ENCODE measurements at places on chromosomes 2 and 18.

GRCh38 chr2:173590276-173590861 lies 235.7 kb downstream of the CDCA7 start:
- DNase-seq = peak; percentile 14

DNA sequence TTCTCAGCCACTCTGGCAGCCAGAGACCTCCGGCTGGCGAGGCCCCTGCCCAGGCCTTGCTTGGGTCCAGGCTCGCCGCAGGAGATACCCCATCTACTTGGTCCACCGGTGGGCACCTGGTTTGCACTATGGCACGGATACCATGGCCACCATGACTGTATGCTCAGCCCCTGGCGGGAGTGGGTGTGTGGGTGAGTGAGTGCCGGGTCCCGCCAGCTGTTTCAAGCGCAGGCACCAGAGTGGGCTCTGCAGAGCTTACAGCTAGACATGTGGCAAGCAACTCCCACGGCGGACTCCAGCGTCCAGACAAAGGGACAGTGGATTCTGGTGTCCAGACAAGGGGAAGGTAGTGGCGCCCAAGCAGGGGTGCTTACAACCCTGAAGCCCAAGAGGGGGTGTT lies 1.4 kb downstream of the ATG4B start:
- no peak for DNase-seq

DNA sequence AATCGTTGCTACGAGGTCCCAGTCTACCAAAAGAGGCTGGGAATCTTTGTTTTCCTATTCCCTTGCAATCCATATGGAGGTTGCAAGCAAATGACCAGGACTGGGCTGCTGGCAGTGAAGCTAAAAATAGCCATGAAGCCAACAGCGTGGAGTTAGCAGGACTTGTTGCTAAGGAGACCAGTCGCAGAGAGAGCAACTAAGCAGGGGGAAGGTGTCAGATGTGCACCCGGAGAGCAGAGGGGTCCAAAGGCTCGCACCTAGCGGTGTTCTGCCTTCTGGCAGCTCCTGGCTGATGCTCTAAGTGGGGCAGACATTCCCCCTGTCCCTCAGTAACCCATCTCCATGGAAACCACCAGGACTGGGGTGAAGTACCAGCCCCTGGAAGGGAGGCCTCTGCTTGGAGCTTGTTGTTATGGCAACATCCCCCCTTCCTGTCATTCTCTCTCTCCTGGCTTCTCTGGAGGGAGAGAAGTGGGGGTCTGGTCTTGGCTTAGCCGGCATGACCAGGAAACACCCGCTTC lies 84.6 kb downstream of the DNMT3A start:
- peak; percentile 61 for DNase-seq

DNA sequence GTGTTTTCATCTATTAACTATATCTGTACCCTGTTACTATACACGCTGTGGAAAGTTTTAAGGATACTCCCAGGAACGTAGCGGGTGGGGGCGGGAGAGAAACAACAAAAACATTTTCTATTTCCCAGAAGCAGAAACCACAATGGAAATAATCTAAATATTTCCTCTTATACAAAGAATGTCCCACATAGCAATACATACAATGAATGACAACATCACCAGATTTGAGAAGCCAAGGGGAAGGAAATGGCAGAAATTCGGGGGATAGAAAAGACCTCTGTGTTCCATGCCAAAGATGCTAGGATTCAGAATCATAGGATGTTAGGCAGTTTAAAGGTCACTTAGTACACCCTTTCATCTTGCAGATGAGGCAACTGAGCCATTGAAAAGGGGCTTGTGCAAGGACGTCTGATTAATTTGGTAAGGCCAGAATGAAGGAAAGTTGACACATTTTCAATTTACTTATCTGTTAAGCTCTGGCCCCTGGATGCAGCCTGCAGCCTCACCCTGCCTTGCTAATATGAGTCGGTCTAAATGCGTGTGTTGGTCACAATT lies 41.1 kb upstream of the SCYGR1 start:
- DNase-seq = no peak

- DNase-seq = no peak
Measured at GRCh38 chr2:239329284-239329971, 71.4 kb downstream of the HDAC4 start.

DNA sequence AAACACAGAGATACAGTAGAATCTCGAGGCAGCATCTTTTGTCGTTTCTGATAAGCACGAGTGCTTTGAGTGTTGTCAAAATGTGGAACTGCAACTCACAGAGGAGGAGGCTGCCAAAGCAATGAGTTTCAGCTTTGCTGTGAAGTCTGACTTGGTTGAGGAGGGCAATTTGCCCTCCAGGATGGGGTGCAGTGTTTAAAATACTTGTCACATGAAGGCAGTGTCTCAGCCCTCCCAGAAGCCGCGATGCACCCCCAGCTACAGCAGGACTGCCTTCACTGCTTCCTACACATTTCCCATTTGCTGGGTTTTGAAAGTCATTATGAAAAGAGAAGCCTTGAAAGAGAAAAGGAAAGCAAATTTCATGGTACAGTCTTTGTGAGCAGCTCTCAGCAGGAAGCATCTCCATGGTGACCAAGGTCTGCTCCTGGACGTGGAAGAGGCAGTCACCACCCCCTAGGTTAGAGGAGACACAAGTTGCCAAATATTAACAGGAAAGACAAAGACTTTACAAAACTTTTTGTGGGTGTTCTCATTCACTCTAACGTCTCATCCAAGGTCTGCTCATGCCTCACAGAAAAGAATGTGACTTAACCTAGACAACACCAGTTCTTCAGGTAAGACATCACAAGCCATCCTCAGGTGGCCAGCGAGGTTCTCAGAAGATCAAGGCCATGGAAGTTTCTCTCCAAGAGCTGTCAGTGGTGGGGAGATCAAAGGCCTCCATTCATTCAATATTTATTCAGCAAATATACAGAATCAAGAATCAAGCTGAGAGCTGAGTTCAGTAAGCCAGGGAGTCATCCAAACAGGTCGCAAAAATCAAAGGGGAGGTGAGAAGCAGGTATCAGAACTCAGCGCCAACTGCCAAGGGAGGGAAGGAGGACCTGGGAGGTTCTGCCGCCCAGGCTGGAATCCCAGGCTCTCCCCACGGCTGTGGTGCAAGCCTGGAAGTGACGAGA lies 476.0 kb downstream of the EIPR1 start:
- DNase-seq = no peak

- DNase-seq = no peak
Measured at GRCh38 chr2:70837980-70838925, 2.6 kb upstream of the CD207 start.

DNA sequence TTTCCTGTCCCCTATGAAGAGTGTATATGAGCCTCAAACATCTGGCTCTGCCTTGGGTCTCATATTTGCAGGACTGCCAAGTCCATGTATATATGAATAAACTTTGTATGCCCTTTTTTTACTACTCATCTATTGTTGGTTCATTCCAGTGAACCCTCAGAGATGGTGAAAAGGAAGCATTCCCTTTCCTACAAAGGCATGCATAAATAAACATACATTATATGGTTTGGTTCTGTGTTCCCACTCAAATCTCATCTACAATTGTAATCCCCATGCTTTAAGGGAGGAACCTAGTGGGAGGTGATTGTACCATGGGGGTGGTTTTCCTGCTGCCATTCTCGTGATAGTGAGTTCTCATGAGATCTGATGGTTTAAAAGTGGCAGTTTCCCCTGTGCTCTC lies 534.2 kb downstream of the SPAG16 start:
- no peak for DNase-seq

DNA sequence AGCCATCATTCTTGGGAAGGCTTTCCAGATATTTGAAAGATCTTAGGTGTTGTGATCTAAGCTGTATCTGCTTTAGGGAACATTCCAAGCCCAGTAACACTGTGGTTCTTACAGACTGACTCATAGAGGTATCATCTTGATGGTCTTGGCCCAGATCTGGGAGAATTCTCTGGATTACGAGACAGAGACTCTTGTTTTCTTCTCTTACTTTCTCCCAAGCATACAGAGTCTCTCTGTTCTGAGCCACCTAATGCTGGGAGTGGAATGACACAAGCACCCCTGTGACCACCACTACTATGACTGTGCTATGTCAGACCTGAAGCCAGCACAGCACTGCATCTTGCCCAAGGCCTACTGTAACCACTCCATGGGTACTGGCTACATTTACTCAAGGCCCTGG lies 81.0 kb upstream of the EPAS1 start:
- DNase-seq = no peak

GRCh38 chr2:222289278-222290160 lies 9.3 kb downstream of the PAX3 start:
- DNase-seq = no peak

- DNase-seq = no peak
Measured at GRCh38 chr2:97911206-97911921, 84.4 kb downstream of the TMEM131 start.

- DNase-seq = no peak
Measured at GRCh38 chr2:33488178-33488690, 11.8 kb downstream of the RASGRP3 start.

DNA sequence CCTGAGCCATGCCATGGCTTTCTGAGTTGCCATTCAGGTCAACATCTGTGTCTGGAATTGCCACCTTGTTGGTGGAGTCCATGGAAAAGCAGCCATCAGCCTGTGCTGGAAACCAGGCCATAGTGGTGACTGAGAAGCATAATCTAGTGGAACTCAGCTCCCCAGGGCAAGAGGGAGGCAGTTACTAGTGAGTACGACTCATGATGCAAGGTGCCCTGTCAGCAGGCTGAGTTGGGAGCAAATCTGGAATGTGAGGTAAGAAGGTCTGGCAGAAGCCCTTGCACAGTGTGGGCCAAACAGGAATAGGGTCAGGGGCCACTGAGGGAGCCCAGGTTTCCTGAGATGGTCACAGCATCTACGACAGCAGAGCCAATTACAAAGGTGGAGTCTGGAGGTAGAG lies 37.1 kb downstream of the SULT1C2 start:
- no peak for DNase-seq

- no peak for DNase-seq
Measured at GRCh38 chr2:106366204-106366885, 101.9 kb downstream of the RGPD3 start.

DNA sequence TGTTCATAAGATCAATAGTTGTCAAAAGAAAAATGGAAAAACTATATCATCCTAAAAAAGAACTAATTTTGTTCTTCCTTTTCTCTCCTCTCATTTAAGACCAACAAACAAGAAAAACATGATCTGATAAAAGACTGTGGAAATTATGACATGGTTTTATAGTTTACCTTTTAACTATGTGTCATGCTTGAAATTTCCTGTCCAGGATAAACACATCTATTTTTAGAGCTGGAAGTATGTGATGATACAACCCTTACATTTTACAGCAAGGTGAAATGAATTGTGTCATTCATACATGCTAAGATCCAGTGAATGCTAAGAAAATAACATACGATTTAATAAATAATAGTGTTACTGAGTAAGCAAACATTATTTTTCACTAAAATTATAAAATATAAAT lies 89.9 kb downstream of the GULP1 start:
- DNase-seq = no peak

GRCh38 chr2:71934320-71934593 lies 213.4 kb downstream of the CYP26B1 start:
- no peak for DNase-seq

GRCh38 chr18:37395631-37396030 lies 170.0 kb downstream of the CELF4 start:
- DNase-seq = no peak

- DNase-seq = no peak
Measured at GRCh38 chr2:187655001-187655400, 100.8 kb upstream of the TFPI start.

DNA sequence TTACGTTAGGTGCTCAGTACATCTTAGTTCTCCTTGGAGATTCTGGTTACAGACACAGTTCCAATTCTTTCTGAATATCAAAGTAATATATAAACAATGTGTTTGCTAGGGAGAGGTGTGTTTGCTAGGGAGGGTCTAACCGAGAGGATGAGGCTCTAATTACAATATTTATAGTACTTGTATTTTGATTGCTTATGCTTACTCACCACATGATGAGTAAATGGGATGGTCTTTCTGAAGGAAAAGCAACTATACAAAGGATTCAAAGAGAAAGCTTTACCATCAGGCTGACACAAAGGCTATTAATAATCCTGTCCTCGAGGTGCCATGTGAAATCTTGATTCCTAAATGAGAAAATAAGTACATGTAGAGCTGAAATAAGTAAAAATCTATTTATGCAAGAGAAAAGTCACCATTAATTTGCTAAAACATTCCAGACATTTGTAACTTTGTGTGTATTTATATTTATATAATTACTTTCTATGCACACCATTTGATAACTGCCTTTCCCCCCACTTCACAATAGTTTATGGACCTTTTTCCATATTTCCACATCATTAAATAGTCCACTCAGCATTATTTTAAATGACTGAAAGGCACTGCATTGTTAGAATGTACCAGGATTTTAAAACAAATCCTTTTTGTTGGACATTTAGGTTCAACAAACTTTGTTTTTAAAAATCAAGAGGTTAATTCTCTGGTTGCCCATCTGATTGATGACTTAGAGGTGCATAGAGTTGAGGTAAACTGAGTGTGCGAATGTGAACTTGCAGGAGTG lies 94.5 kb upstream of the FN1 start:
- DNase-seq = no peak

GRCh38 chr18:69574401-69574800 lies 173.7 kb downstream of the DOK6 start:
- DNase-seq = no peak

DNA sequence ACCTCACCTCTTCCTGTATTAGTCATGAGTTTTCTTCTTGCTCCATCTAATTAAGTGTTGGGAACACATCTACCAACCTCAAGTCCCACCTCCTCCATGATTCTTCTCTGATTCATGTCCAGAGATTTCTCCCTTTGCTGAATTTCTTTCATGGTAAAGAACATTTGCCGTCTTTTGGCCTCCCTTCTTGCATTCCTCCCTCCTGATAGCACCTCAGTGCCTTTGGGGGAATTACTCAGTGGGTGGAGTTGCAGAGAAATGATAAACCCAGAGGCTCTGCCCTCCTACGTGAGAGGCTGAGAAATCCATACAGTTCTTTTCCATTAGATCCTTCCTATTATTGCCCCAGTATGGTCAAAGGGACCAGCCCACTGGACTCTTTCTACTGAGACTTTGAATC lies 651.9 kb downstream of the SLC4A3 start:
- DNase-seq = no peak

DNA sequence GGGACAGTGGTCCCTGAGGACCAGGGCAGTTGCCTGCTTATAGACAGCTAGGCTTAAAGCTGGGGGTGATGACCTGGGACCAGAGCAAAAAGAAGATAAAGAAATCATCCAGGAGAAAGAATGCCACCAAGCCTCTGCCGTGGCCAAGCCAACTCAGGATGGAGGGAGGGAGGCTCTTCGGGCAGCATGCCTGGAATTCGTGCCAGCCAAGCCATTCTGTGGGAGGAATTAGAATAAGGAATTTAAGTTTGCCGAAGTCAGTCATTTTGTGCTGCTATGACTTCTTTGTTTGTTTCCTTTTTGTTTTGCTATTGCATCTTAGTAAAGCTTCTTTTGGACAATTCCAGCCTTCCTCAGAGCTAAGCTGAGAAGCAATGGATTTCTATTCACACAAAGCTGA lies 124.1 kb downstream of the EN1 start:
- no peak for DNase-seq

DNA sequence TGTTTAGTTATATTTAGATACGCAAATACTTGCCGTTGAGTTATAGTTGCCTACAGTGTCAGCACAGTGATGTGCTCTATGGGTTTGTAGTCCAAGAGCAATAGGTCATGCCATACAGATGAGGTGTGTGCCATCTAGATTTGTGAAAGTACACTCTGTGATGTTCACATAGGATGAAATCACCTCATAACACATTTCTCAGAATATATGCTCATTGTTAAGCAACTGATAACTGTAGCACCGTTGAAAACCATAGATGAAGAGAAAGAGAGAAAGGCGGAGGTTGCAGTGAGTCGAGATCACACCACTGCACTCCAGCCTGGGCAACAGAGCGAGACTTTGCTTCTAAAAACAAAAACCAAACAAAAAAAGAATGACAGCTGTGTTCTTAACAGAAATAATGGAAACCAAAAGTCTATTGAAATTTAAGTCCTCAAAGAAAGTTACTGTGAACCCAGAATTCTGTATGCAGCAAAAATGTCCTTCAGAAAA lies 9.5 kb downstream of the DGKD start:
- no peak for DNase-seq

Measured in pons (tissue), 1 donor.